Urinary bladder (tissue), 4 donors: ENCODE measurements at places on chromosomes 7 and 10. TPM values are rescaled to one million over a fixed set of nuclear protein-coding genes. Genes with fewer than 3 reads are reported as not detected.

The SPAG6 gene
- polyA plus RNA-seq = 0.03 TPM

The AOAH gene
- 4.3 TPM for polyA plus RNA-seq

The PRSS37 gene
- not detected for polyA plus RNA-seq

The CTAGE6 gene
- polyA plus RNA-seq = not detected

The SAMD9L gene
- 5.0 TPM for polyA plus RNA-seq

The RPS24 gene
- polyA plus RNA-seq = 3,656 TPM

DNA sequence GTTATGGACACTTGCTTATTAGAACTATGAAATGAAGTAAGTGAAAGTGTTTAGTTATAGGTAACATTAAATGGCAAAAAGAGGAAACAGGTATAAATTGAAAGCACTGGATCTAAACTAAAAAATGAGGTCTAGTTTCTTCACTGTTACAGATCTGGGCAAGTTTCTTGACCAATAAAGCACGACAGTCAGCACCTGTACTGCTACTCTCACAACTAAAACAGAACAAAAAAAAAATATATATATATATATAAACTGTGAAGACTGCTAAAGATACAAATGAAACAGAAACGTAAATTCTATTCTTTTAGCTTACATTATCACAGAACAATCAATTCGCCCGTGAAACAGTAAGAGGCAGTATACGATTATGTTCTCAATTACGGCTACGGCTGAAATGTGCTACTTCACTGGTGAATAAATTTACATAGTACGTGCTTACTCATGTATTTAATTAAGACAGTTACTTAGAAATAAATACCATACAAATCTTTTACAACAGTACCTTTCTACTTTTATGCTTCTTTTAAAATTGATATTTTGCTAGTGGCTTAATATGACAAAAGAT, 4.2 kb downstream of the AHR start:
- DNase-seq = no peak

DNA sequence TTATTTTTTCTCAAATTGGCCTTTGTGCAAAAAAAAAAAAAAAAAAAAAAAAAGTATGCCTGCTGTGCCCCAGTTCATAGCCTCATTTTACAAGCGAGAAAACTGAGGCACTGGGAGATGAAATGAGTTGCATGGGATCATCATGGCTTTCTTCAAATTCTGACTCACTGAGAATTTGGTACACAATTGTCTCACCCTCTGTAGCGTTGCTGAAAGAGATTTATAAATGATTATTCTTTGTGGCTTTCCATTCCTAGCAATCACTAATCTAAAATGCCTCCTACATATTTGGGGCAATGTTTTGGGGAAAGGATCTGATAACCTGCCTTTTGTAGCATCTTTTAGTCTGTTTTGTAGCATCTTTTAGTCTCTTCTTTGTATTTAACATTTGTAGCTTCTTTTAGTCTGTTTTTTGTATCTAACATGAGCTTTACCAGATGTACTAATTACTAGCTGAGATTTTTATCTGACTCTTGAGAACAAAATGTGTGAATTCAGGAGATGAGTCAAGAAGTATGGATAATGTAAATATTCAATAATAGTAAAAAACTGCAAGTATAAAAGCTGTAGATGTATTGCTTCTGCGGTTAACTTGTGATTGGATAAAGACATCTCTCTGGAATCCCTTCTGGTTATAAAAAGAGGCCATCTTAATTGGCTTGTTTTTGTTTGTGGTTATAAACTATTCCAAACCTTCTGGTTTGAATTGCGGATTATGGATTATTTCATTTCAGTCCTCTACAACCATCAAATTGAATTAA, 161.4 kb downstream of the ARID5B start:
- DNase-seq = no peak

DNA sequence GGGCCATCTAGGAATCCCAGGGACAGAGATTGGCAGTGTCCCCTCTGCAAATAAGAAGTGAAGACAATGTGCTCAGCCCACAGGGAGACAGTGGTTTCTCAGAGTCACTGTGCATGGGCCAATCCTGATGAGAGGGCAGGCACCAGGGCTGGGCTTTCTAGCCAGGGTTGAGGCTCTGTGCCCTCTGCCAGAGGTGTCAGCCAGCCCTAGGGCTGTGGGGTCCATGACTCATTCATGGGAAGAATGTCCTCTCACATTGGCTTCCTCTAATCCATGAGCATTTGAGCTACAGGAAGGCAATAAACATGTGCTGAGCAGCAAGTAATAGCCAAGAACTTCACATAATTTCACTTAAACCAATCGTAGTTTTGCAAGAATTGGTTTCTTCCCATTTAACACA, 482.0 kb upstream of the MGMT start:
- DNase-seq = no peak

GRCh38 chr7:66493235-66494205, 135.2 kb upstream of the KCTD7 start:
- DNase-seq = peak; percentile 94

DNA sequence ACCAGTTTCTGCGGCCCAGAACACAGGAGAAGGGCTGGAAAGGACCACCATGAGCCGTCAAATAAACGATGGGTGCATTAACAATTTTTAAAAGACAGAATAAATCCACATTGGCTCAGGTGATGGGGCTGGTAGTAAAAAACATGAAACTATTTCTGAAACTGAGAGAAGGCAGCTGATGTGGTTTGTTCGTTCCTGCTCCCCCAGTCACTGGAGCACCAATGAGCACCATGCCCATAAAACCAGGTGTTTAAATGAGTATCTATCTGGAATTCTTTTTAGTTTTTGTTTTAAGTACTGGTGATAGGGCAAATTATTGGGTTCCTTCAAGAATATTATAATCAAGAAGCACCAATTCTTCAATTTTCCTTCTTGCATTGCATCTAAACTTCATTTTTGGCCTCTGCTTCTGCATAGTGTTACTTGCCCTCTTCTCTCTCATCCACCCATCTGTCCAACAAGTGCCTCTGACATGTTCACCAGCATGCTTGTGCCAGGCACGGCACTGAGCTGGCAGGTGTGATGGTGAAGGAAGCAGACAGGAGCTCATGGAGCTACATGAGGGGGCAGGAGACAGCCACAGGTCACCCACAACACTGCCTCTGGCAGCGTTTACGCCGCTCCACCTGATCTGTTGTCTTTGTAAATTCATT, 65.5 kb downstream of the LARP4B start:
- DNase-seq = no peak

DNA sequence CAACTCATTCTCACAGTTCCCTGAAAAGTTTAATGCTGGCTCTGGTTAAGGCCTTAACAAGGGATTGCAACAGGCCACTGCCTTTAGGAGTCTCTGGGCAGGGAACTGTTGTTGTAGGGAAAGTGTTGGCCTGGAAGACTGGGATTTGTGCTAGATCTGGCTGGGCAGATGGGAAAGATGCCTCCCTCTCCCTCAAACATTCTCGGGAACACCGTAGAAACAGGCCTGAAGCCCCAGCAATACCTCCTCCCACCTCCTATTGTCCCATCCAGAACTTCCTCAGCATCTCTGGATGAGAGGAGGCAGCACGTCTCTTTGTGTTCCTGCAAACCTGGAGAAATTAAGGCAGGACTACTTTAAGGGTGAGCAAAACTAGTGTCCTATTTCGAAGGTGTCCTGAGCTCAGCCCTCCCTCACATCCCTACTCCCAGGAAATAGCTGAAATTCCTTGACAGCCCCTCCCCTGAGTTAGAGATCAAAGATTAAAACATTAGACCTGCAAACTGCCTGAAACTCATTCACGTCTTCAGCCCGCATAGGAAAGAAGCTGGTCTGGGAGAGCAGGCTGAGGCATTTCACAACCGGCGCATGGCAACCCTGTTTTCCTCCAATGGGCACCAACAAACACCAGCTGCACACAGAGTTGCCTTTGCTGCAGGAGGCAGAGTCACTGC, 10.9 kb upstream of the MAP3K8 start:
- no peak for DNase-seq
